ENCODE measurements at places on chromosomes 7 and 10.

DNA sequence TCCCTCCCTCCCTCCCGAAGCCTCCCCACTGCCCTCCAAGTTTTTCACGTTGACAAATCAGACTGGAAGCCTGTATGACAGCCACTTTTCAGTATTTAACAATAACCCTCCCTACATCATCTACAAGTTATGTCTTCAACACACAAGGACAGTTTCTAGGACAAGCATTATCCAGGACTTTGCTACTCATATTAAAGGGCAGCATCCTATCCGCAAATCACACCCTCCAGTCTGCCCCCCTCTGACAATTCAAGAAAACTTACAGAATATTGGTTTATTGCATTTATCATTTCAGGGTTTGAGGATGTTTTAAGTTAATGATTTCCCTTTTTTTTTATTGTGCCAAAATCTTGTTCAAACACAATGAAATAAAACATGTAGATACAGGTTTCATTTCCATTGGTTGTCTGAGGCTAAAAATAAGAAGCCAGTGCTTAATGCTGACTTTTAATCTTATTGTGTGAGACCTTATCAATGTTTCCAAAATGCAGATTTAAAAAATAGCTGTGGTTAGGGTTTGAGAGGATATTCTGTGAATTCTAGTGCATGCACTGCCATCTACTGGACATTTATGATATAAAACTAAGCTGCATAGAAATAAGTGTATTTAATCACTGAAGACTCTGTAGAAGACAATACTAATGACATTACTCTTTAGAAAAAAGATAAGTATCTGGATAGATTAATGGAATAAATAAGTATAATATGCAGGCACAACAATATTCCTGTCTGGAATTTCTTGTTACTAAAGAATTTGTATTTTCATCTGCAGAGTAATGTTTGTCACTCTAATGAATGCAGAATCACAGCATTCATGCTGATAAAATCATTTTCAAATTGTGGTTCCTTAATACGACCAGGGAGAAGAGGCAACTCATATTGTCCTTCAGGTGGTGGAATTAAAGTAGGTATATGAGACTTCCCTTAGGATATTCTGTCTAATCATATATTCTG lies 64.1 kb downstream of the CAV1 start:
- peak; percentile 10 for DNase-seq

DNA sequence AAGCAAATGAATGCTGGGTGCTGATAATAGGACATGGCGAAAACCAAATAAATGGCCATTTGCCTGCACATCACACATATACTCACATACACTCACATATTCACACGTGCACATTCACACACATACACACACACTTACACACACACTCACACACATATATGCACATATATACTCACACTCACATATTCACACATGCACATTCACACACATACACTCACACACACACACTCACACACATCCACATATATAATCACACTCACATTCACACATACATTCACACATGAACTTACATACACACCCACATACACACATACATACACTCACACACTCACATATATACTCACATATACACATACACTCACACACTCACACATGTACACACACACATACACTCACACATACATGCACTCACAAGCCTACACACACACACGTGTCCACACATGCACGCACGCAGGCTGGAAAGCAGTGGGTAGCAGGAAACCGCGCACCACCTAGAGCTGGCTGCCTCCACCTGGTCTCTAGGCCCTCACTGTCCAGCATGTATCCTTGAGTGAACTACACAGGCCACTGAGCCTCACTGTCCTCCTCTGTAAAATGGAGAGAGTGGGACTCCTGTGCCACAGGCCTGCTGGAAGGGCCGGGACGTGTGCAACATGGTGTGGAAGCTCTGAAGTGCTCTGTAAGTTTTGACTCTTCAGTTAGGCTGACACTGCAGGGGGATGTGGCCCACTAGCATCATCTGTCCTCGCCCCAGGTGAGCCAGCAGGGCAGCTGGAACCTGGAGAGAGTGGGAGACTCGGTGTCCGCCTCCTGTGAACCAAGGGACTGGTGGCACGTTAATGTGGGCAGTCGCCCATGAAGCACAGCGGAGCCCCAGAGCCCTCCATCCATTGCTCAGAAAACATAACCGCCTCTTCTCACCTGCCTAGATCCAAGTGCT lies 14.9 kb downstream of the TMEM72 start:
- DNase-seq: no peak

GRCh38 chr10:131452926-131453720 lies 141.6 kb upstream of the TCERG1L start:
- DNase-seq: no peak

GRCh38 chr7:132576721-132577085 lies 433 bp upstream of the PLXNA4 start:
- DNase-seq: peak; percentile 21

DNA sequence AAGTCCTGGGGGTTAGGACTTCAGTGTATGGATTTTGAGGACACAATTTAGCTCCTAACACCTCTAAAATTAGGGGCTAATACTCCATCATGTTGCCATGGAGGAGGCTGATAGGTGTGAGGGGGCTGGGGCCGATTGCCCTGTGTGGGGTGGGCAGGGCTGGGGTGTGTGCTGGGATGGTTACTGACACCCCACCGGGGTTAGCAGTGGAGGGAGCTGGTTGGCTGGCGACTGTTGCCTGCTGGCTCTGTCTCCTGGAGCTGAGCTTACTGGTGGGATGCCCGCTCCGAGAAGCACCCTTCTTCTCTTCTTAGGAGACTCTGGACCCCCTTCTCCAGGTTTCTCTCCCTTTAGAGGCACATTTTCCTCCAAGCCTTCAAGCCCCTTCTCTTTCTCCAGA lies 22.2 kb upstream of the SH2D4B start:
- no peak for DNase-seq

GRCh38 chr10:70664702-70665195 lies 7.6 kb upstream of the ADAMTS14 start:
- no peak for DNase-seq

DNA sequence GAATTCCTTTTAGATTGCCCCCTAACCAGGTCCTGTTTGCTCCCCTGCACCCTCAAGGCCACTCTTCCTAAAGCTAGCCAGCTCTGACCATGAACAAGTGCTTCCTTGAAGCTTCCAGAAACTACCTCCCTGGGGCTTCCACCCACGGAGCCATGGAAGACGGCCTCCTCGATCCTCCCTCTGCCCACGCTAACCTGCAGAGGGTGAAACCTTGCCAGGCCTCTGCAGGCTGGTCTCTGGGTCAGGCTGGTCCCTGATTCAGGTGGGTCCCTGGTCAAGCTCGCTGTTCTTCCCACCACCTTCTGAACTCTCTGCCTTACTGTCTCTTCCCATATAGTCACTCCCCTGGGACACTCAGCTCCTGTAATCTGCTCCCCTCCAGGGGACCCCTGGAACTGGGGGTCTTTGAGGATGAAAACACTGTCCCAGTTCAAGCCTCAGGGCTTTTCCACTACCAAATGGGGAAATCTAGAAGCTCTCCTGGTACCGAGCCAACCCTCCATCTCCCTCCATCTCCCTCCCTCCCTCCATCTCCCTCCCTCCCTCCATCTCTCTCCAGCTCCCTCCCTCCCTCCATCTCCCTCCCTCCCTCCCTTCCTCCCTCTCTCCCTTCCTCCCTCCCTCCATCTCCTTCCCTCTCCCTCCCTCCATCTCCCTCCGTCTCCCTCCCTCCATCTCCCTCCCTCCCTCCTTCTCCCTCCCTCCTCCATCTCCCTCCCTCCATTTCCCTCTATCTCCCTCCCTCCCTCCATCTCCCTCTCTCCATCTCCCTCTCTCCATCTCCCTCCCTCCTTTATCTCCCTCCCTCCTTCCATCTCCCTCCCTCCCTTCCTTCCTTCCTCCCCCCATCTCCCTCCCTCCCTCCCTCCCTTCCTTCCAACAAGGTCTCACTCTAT lies 2.9 kb downstream of the MLXIPL start:
- no peak for DNase-seq

GRCh38 chr10:99993701-99994689 lies 15.8 kb downstream of the DNMBP start:
- DNase-seq: peak; percentile 77

- no peak for DNase-seq
These were observed 25.7 kb upstream of the PLA2G12B start for GRCh38 chr10:72980348-72980747.

GRCh38 chr7:124954790-124955189 lies 25.2 kb upstream of the POT1 start:
- no peak for DNase-seq

GRCh38 chr10:132363376-132363775 lies 31.4 kb downstream of the LRRC27 start:
- DNase-seq: no peak

GRCh38 chr7:68250143-68250542 lies 1253.5 kb downstream of the TYW1 start:
- no peak for DNase-seq

DNA sequence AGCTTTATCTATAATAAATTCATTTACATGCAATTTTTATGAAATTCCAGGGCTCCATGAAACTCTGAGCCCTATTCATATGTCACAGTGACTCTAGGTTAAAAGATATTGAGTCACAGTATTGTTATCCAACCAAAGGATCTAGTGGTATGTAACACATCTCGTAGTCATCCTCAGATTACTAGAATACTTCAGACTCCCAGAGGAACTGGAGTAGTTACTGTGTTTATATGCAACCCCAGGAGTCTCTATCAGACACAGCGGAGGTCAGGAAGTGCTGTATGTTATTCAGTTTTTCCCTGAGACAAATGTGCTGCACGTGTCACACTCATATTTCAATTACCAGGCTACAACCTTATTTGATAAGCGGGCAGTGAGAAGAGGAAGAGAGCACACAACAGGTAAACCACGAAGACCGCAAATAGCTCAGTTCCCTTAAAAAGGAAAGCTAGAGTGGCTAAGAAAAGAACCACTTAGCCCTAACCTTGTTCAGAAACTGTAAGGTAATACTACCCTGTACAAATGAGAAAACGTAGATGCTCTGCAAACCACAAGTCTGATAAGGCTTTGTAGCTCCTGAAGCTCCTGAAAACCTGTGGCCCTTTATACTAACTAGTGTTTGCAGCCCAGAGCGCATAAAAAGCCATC lies 114.0 kb upstream of the CNTNAP2 start:
- no peak for DNase-seq

DNA sequence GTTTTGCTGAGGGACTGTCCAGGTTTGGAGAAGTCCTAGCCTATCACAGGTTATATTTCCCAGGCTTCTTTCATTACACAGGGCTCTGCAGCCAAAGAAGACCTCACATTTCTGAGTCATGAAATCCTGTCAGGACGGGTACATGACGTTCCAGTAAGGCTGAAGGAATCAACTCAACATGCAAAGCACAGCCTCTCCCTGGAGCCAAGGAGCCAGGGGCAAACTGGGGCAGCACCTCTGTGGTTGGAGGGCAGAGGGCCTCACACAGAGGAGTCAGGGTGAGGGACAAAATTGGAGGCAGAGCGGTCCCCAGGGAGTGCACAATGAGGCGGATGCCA lies 116.3 kb upstream of the GDF10 start:
- DNase-seq: no peak

DNA sequence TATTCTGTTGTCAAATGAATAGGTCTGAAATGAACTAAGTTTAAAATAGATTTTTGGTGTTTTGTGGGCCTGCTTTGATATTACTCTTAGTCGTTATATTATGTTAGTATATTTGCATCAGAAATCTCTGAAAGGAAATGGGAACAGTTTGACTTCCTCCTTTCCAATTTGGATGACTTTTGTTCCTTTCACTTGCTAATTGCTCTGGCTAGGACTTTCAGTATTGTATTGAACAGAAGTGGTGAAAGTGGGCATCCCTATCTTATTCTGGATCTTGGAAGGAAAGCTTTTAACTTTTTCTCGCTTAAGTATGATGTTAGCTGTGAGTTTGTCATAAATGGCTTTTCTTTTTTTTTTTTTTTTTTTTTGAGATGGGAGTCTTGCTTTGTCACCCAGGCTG lies 273.6 kb upstream of the DKK1 start:
- no peak for DNase-seq

DNA sequence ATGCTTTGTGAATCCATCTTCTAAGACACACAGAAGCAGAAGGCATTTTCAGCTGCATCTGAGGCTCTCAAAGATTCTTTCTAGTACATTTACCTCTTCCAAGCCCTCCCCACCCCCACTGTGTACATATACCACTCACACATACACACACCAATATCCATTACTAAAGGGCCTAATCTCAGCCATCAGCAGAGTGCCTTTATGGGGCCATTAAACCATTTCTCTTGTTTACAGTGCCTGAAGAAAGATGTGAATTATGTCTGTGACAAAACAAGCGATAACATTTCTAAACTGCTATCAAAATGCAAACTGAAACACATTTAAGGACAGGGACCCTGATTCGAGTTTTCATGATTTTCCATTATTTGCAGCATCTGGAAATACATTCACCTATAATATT lies 40.0 kb downstream of the ETV1 start:
- no peak for DNase-seq

GRCh38 chr7:96122746-96123145 lies 199.2 kb downstream of the SLC25A13 start:
- DNase-seq: no peak

DNA sequence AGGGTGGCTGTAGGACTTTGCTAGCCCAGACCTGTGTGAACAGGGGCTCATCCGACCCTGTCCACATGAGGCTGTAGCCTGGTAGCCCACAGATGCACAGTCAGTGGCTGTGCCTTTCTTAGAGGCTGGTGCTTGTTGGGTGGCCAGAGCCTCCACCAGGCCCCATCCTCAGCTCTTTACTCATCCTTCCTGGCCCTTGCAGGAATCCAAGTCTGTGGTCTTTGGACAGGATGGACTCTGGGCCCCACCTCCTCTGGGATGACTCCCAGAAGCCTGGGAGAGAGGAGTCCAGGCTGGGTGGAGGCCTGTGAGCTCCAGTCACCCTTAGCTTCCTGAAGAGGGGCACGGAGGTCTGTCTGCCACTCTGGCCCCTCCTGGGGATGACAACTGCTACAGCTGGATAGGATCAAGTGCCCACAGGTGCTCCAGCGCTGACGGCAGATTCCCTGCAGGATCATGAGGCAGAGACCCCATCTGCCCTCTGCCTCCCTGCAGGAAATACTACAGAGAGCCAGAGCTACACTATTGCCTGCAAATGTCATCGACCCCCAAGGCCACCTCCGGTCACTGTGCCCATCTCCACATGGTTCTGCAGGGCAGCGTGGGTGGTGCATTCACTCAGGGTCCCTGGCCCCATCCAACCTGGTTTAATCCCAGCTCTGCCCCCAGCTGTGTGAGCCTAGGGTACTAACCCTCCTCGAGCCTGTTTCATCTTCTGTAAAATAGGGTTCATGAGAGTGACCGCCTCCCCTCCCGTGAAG lies 114.5 kb downstream of the PTPN20 start:
- DNase-seq: peak; percentile 27

DNA sequence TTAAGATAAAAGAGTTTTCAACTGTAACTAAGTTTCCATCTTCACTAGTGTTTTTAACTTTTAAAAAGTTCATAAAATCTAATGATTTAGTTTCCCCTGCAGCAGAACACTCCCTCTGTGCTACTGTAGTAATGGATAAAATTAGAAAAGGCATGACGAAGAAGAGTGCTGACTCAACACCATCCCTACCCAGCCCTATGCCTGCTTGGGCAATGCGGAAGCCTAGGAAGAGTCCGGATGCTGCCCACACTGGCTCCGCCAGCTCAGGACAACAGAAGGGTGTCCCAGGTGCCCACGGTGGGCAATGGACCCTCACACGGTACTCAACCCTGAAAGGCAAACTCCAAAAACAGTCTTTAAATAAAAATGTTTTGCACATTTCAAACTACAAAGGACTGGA lies 118.2 kb downstream of the LARP4B start:
- DNase-seq: no peak

- peak; percentile 15 for DNase-seq
These were observed 1.9 kb upstream of the EPHB4 start for GRCh38 chr7:100829150-100829716.

All from GM13976 (cell line).